ENCODE measurements at places on chromosomes 1 and 21. TPM values are rescaled to one million over a fixed set of nuclear protein-coding genes. Genes with fewer than 3 reads are reported as not detected.

DNA sequence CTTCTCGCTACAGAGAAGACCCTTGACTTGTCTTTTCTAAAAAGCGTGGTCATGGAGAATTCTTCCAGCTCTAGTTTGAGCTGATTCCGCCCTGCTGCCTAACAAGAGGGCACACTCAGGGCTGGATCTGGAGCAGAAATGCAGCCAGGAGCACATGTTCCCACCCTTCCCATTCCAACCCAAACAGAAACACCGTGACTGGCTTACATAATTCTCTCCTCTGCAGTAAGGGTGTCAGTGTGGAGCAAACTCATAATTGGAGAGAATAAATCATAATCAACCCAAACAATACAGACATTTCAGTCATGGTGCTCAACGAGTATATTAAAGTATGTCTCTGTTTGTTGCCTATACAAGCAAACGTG, 34.5 kb downstream of the CTNNBIP1 start:
- H3K4me1 ChIP-seq = peaks cover 9% of the 10 kb centered on the region
- no peaks in the 10 kb centered on the region for H3K36me3 ChIP-seq
- no peak for DNase-seq
- no peak overlapping the region for H3K4me3 ChIP-seq
- no peak overlapping the region for H3K27ac ChIP-seq

DNA sequence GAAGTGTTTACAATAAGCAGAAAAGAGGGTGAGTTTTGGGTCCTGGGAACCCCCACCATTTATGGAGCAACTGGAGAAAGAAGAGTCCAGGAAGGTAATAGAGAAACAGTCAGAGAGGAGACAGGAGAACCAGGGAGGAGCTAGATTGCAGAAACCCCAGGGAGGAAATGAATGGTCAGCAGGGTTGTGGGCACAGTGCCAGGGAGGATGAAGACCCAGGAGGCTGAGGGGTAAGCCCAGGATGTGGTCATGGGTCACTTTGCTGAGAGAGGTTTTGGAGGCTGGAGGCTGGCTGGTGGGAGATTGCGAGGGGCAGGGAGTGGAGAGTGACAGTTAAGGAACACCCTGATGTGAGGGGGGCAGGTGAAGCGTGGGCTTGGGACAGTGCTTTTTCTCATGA, 169.9 kb upstream of the CSF3R start:
- H3K36me3 ChIP-seq = no peaks in the 10 kb centered on the region
- no peak for DNase-seq
- peaks cover 39% of the 10 kb centered on the region for H3K27me3 ChIP-seq
- no peaks in the 10 kb centered on the region for H3K4me1 ChIP-seq
- H3K27ac ChIP-seq = no peak overlapping the region

DNA sequence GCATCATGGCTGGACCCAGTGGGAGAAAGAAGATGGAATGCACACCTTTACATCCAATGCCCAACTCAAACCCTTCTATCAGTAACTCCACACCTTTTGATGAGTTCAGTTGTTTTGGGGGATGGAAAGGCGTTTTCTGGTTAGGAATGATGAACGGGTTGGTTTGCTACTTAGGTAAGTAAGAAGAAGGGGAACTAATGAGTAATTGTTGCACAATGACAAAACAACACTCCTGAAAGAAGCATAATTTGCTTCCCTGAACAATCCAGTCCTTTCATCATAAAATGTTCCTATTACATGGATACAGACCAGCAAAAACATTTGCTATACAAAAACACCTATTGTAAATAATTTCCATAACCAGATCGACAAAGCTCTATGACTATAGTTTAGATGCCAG, 35.9 kb upstream of the NFIA start:
- H3K27me3 ChIP-seq = peaks cover 22% of the 10 kb centered on the region
- H3K4me1 ChIP-seq = peaks cover 14% of the 10 kb centered on the region
- DNase-seq = no peak
- H3K36me3 ChIP-seq = no peaks in the 10 kb centered on the region
- H3K4me3 ChIP-seq = no peak overlapping the region
- H3K27ac ChIP-seq = no peak overlapping the region

- H3K4me3 ChIP-seq = peak overlapping the region; percentile 49
- H3K4me1 ChIP-seq = peaks cover 13% of the 10 kb centered on the region
These were observed 867 bp downstream of the PTGFRN start for GRCh38 chr1:116910379-116911187.

GRCh38 chr1:118143121-118143520, 41.9 kb downstream of the SPAG17 start:
- no peak overlapping the region for H3K4me3 ChIP-seq
- no peaks in the 10 kb centered on the region for H3K36me3 ChIP-seq
- H3K27me3 ChIP-seq = no peaks in the 10 kb centered on the region
- H3K4me1 ChIP-seq = peaks cover 26% of the 10 kb centered on the region
- H3K27ac ChIP-seq = no peak overlapping the region

Gene CYYR1
- 22.3 TPM for total RNA-seq

Gene MPZ
- not detected for total RNA-seq

GRCh38 chr1:116529199-116529631, 41.6 kb downstream of the CD58 start:
- DNase-seq = peak; percentile 40
- H3K4me3 ChIP-seq = no peak overlapping the region
- H3K4me1 ChIP-seq = peaks cover 11% of the 10 kb centered on the region
- no peaks in the 10 kb centered on the region for H3K27me3 ChIP-seq
- H3K36me3 ChIP-seq = peaks cover 9% of the 10 kb centered on the region

DNA sequence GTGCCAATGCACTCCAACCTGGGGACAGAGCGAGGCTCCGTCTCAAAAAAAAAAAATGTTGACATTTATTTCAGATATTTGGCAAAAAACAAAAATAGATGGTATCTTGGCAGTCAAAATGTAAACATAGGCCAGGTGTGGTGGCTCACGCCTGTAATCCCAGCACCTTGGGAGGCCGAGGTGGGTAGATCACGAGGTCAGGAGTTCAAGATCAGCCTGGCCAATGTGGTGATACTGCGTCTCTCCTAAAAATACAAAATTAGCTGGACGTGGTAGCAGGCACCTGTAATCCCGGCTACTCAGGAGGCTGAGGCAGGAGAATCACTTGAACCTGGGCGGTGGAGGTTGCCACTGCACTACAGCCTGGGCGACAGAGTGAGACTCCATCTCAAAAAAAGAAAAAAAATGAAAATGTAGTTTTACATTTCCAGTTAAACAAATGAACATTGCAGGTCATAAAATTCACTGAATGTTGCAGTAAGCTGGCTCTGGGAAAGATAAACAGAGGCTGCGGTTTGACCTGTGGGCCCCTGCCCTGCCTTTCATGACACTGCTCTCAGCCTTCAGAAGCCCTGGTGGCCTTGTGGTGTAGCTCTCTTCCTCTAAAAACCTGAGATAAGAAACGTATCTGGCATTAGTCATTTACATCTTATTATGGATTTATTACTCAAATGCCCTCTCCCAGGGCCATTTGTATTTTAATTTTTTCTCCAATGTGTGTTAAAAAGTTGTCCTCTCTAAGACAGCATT, 12.2 kb upstream of the SLC44A3 start:
- H3K27ac ChIP-seq = no peak overlapping the region
- peaks cover 30% of the 10 kb centered on the region for H3K4me1 ChIP-seq
- DNase-seq = peak; percentile 51
- no peak overlapping the region for H3K4me3 ChIP-seq
- H3K27me3 ChIP-seq = no peaks in the 10 kb centered on the region

Gene HORMAD1
- total RNA-seq = not detected

DNA sequence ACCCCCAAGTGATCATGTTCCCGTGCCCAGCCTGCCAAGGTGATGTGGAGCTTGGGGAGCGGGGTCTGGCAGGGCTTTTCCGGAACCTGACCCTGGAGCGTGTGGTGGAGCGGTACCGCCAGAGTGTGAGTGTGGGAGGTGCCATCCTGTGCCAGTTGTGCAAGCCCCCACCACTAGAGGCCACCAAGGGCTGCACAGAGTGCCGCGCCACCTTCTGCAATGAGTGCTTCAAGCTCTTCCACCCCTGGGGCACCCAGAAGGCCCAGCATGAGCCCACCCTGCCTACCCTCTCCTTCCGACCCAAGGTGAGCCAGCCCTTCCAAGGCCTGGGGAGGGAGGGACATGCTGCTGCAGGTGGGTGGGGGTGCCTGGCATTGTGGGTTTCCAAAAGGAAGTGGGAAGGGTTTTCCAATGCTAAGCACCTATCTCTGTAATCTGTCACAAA, 2.3 kb downstream of the TRIM46 start:
- DNase-seq = no peak
- 0 out of 2 replicates have a peak, but pooled peaks cover 3% of the 10 kb centered on the region for H3K36me3 ChIP-seq
- H3K4me1 ChIP-seq = peaks cover 17% of the 10 kb centered on the region
- H3K4me3 ChIP-seq = no peak overlapping the region
